ENCODE measurements at places on chromosomes 1 and 21.

GRCh38 chr1:164842870-164843269 lies 283.9 kb downstream of the PBX1 start:
- no peak for DNase-seq

GRCh38 chr1:175522880-175523279 lies 220.5 kb downstream of the TNR start:
- DNase-seq: no peak

- peak; percentile 45 for DNase-seq
Measured at GRCh38 chr1:51610637-51611036, 6.3 kb upstream of the OSBPL9 start.

GRCh38 chr1:165355139-165355976 lies 1.2 kb downstream of the LMX1A start:
- no peak for DNase-seq

DNA sequence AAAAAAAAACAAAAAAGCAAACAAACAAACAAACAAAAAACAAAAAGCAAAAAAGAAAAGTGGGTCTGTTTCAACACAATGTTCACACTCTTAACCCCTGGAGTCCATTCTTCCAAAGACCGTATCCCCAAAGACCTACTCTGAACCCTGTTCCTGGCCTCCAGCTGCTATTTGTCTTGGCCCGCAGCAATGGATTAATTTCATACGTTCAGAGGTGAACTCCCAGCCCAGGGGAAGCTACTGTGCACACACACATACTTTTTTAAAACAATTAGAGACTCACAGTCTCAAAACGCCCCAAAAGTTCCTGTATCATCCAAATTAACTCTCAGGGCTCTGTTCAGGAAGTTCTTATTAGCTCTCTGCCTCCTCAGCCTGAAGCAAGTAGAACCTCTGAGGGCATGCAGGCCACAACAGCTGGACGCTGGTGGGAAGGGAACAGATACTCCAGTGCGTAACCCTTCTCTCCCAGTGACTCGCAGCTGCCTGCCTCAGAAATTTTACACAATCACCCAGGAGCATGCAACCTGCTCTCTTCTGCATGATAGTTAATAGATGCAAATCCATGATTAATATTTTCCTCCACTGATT lies 395.4 kb downstream of the RRAGC start:
- no peak for DNase-seq

GRCh38 chr1:9066945-9067807 lies 2.3 kb downstream of the SLC2A5 start:
- DNase-seq: no peak

GRCh38 chr21:26845066-26845758 lies at the start of gene ADAMTS1:
Gene ADAMTS1, minus strand, starts transcription at chr21:26845409. Its CDS starts 455 bp downstream, at chr21:26844954.
- peak; percentile 28 for DNase-seq

All from D721Med (cell line).